ENCODE measurements at places on chromosomes 3 and 15. TPM values are rescaled to one million over a fixed set of nuclear protein-coding genes. Genes with fewer than 3 reads are reported as not detected.

DNA sequence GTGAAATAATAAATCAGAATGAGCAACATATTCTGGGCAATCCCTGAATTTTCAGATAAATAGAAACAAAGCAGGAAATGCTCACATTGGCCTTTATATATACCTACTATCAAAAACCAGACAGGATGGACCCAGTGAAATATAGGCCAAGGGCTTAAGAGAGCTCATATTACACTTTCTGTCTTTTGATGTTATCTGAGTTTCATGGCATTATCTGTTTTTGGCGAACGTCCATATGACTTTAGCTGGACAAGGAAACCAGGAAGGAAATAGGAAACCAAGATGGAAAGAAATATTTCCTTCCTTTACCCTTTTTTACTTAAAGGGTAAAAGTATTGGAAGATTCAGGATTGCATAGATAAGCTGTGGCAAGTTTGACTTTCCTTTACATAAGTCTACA is 274.8 kb downstream of the THSD4 start:
- no peak for DNase-seq

Gene CCDC54
- total RNA-seq, result not detected

Gene CDCP1
- total RNA-seq, result 11.3 TPM

GRCh38 chr3:139555249-139555648 is 15.7 kb upstream of the RBP1 start:
- no peak for DNase-seq
